ENCODE measurements at places on chromosomes 7 and 10.

- DNase-seq = no peak
Observed at GRCh38 chr10:46299536-46300369, 13.0 kb downstream of the ANTXRL start.

GRCh38 chr7:25863729-25864110, 288.3 kb upstream of the NFE2L3 start:
- DNase-seq = no peak

GRCh38 chr7:20529260-20529659, 86.2 kb upstream of the ABCB5 start:
- no peak for DNase-seq

DNA sequence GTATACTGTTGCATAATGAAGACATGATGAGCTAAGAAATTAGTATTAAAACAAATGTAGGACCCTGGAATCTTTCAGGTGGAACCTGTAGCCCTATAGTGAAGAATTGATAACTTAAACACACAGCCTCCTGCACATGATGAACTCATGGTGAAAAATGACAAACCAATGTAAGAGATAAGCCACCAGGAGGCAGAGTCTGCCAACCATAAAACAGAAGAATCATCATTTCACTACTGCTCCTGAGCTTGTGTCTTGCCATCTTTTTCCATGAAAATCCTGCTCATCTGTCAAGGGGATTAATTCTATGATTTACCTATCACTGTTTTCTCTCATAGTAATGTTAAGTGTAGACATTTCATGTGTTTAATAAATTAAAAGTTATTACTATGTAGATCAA, 363.9 kb downstream of the MALRD1 start:
- DNase-seq = peak; percentile 34

DNA sequence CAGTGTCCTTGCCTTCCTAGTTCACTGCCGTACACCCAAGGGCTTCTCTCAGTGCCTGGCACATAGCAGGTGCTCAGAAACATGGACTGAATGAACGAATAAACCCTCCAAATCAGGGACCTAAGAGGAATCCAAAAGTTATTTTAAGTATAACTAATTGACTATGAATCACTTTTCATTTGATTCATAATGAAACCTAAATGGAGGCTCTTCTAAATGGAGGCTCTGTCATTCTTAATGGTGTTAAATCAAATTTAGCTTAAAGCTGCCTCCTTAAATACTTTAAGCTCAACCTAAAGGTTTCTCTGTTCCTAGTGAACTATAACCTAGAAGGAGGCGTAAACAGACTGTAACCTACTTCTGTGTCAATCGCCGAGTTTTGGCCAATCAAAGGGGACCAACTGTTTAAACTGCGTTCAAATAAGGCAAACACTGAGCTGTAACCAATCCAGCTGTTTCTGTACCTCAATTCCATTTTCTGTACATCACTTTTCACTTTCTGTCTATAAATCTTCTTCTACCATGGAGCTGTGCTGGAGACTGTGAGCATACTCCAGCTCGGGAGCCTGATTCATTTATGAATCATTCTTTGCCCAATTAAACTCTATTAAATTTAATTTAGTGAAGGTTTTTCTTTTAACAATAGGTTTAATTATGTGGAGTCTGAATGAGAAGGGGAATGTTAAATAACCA, 11.0 kb downstream of the PYROXD2 start:
- no peak for DNase-seq

DNA sequence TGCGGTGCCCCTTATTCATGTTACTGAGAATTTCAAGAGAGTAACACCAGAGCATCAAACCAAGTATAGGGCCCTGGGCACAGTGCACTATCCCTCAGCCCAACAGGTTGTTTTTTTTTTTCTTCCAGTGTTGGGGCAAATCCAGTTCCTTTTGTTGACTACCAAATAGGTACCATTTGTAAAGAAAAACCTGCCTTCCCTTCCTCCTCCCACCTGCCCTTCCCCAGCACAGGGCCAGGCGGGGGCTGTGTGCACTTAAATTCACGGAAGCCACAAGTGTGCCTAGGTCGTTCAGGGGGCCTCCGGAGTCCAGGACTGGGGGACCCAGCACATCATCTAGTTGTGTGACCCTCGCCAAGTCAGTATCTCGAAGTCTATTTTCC, 595 bp upstream of the SFXN4 start:
- DNase-seq = no peak

DNA sequence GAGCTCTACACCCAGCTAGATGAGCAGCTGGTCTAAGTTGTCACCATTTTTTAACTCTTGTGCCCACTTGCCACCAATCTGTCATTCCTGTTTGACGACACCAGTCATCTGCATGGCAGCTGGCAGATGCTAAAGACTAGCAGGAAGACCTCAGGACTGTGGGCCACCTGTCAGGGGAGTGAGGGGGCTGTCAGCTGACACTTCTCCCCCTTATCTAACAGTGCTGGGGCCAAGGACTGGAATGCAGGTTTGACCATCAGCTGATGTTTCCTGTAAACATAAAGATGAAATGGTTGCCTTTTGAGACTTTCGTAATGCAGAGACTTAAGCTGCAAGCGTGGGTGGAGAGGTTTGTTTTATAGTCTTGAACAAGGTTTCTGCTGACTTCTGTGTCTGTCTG, 93.5 kb downstream of the WNT2 start:
- DNase-seq = no peak

DNA sequence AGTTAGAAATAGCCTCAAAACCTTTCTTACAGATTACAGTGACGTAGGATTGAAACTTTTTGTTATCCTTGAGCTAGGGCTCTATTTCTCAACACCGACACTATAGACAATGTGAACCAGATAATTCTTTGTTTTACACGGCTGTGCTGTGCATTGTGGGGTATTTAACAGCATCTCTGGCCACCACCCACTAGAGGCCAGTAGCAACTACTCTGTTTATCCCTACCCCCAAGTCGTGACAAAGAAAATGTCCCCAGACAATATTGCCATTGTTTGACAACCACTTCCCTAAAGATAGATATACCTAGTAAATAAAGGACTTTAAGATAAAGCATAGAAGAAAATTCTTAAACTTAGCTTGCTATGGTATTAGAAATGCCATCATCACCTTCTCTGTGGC, 359.6 kb downstream of the ARL4A start:
- DNase-seq = no peak

GRCh38 chr10:45224219-45224841, 91.1 kb downstream of the OR13A1 start:
- DNase-seq = no peak

GRCh38 chr7:99505324-99505662, 831 bp downstream of the ZKSCAN5 start:
- DNase-seq = no peak

DNA sequence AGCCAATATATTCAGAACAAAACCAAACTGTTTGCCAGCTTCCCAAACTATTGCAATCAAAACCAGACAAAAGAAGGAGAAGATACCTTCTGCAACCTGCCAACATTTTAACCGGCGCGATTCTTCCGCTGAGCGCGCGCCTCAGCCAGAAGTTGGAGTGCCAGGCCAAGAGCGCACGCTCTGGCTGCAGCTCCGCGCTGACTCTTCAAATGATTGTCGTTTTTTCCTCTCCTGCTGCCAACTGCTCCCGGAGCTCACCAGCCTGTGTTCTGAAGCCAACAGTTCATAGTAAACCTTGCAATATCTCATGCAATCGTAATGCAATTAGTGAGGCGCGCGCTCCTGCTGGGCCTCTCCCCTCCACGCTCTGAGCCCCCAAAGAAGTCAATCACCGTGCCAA, 259.7 kb upstream of the MGMT start:
- DNase-seq = no peak

GRCh38 chr10:115164220-115164619, 71.1 kb downstream of the ATRNL1 start:
- DNase-seq = no peak
